Endothelial cell (in vitro differentiated cells): ENCODE measurements at places on chromosomes 16 and 17.
A peak's percentile ranks its signal among the peaks of the same experiment; 100 is the strongest.

DNA sequence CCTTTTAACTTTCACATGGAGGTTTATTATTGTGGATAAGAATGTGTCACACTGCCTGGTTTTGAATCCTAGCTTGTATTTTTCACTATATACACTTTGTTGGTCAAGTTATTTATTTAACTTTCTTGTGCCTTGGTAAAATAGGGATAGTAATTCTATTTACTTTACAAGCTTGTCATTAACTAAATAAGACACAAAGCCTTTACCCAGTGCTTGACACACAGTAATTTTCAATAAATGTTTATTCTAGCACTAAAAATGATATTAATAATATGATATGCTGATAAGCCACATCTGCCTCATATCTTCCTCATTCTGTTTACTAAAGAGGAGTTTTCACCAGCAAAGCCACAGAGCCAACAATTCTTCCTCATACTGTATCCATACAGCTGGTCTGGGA, 27.8 kb downstream of the MYH10 start:
- no peak for DNase-seq

DNA sequence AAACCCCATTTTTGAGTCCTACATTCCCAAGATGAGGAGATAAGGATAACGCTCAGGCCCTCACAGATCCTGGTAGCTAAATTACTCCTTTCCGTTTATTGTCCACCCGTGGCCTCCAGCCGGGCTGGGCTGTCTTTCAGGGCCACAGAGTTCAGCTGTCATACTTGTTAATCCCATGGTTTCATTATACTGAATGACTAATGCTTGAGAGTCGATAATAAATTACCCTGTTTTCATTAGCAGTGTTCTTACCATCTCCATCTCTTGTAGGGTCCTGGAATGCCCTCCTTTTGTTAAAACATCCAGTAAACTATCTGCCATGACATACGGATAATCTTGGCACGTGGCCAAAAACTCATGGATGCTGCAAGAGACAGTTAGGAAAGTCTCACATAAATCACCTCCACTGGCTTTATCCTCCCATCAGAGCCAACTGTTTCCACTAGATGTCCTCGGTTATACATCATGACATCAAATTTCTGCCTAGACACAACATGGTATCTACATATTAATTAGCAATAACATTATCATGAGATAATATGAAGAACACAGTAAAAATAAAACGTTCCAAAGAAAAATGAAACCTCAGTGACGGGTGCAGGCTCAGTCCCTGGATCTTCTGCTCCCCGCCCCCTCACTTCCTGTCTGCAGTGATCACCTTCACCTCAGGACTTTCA, 45.3 kb downstream of the BRD7 start:
- no peak for DNase-seq

DNA sequence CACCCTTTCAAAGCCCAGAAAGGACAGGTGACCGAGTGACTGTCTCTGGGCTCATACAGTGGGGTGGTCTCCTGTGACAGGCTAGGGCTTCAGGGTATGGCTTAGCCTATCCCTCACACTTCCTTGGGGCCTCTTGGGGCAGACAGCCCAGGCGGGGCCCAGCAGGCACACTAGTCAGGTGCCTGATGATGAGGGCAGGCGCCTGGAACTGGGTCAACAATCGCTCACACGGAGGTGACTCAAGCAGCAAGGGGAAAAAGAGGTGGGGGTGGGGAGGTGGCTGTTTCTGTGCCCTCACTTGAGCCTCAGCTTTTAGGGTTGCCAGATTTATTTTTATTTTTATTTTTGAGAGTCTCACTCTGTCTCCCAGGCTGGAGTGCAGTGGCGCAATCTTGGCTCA, 6.4 kb upstream of the GRN start:
- DNase-seq, result no peak

DNA sequence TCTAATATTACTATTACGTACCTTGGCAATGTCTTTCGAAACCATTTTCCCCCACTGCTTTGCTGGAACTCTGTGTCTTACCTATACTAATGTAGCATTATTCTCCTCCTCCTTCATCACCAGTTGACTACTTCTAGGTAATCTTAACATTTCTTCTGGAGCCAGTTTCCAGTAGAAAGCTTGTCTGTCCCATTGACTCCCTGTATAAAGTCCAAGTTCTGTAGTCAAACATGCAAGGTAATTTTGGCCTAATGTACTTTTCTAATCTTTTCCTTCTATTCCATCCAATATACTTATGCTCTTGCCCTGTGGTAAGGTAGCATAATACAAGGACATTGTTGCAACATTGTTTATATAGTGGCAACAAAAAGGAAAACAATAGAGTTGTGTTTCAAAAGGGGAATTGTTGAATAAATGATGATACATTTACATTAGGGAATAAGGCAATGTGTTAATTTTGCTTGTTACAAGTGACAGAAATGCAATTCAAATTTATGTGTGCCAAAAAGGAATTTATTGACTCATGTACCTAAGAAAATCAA, 27.9 kb downstream of the OMG start:
- no peak for DNase-seq

DNA sequence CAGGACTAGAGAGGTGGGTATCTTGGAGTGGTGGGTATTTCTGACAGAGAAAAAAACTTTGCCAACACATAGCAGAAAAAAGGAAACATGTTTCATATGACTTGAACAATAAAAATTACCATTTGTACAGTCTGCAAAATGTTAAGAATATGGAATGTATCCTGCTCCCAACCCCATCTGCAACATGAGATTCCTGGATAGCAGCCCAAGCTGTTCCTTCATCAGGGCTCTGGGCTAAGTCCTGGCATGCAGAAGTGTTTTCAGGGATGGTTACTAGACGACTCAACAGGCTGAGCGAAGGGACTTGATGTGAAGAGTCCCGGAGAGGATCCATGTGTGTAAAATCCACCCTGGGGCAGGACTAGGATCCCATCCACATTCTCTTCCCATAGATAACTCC, 121.0 kb upstream of the IRX3 start:
- DNase-seq, result no peak

DNA sequence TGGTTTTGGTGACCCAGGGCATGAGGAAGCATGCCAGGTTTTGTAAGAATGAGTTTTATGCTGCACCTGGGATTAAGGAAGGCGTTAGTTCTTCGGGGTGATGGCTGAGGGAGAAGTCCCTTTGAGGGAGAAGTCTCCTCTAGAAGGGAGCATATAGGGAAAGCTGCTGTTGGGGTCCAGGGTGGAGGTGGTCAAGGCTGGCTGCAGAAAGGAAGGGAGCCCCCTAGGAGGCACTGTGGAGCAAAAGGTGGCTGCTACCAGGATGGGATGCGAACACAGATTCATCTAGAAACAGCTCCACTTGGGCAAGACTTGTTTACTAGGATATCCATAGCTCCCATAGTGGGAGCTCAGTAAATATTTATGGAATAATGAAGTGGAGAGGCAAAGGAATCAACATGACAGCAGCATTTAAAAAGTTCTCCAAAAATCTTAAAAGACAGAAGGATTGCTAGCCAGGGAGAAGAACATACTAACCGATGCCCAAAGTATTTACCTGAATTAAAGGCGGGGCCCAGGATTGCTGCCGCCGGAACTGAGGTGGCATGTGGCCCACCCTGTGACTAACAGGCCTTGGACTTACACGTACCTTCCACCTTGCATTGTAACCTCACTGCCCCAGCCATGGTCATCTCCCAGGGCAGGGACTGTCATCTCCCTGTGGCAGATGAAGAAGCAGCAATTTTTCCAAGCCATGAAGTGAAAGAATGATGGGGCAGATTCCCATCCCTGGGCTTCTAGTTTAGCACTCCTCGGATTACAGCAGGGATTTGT, 7.1 kb upstream of the LPCAT2 start:
- peak; percentile 45 for DNase-seq
